NCI-H524 (cell line): ENCODE measurements at places on chromosomes 12 and 14.
A peak's percentile ranks its signal among the peaks of the same experiment; 100 is the strongest.

GRCh38 chr14:26527095-26527494 is 70.7 kb downstream of the NOVA1 start:
- no peak for DNase-seq

DNA sequence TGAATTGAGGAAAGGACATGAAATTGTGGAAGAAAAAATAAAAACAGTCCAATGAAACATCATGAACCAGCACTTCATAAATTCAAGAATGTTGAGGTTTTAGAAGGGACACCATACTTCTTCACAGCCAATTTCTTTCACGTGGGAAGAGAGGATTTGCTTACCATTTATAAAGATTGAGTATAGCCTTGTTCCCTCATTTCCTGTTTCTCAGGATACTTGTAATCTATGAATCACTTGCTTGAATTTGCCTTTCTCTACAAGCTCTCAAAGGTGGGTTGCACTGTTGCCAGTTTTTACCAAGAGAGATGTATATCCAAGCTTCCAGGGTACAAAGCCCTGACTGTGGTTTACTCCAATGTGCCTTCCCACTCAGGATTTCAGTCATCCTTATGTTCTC is 116.1 kb downstream of the DUSP6 start:
- no peak for DNase-seq

GRCh38 chr14:64196814-64197411 is 97.3 kb downstream of the ESR2 start:
- peak; percentile 96 for DNase-seq

GRCh38 chr12:62438098-62438692 is 28.4 kb upstream of the MON2 start:
- DNase-seq = peak; percentile 48

DNA sequence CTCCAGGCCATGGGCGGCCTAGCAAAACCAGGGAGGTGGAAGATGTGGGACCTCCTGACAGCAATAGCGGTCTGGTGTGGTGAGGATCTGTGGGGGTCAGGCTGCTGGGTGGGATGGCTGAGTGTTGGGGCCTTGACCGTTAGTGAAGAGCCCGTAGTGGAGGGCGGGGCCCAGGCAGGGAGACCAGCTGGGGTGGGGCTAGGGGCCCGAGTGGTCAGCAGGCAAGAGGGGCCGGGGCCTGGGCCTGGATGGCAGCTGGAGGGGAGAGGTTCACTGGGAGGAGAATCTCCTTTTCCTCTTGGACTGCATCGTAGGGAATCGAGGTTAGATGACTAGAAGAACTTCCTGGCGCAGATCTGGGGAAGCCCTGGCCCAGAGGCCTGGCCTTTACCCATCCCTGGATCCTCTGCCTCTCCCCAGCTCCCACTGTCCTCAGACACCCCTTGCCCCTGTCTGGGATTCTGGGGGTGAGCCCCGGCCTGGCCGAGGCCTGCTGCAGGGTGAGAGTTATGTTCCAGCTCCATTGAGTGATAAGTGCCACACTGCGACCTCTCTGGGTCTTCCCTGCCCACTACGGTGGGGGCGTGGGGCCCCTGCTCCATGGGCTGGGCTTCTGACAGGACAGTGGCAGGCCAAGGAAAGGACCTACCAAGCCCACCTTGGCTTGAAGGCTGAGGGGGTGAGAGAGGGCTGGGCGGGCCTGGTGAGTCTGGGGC is 47.1 kb downstream of the KRT80 start:
- DNase-seq = no peak

DNA sequence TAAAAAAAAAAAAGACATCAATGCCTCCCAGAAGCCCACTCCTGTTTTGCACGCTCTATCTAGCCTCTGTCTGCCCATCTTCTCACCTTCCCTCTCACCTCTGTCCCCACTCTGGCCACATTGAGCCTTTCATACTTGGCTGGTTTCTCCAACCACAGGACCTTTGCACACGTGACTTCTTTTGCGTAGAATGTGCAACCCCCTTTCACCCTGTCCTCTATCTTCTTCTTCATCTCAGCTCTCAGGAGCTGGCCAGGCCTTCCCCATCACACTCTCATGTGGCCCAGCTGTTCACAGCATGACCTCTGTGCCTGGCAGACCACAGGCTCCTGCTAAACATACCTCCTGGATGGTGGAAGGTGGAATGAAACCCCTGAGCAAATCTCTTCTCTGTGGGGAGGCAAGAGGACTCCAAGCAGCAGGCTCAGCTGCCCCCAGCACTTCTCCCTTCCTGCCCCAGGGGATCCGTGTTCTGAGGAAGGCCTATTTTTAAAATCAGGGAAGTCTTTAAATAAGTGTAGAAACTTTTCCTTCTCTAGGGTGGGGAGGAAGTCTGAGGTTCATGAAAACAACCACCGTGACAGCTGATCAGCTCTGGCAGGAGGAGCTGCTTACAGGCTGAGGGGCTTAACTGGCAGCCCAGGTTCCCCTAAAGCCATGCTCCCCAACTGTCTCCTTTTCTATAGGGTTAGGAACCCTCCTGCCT is 11.6 kb downstream of the HVCN1 start:
- no peak for DNase-seq

DNA sequence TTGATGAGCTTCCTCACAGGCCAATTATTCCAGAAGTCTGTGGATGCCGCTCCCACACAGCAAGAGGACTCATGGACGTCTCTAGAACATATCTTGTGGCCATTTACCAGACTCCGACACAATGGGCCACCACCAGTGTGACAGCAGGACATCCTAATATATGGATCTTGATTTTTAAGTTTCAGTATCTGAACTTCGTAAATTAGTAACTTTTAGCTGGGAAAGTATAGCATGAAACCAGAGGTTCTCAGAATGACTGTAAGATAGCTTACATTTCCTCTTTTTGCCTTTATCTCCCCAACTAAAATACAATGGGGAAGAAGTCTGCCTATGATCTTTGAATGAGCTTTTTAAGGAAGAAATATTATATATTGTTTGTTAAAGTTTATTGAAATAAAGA is 87.0 kb downstream of the DNAI7 start:
- DNase-seq = no peak

- no peak for DNase-seq
Measured at GRCh38 chr12:57993834-57994233, 52.5 kb downstream of the ATP23 start.

DNA sequence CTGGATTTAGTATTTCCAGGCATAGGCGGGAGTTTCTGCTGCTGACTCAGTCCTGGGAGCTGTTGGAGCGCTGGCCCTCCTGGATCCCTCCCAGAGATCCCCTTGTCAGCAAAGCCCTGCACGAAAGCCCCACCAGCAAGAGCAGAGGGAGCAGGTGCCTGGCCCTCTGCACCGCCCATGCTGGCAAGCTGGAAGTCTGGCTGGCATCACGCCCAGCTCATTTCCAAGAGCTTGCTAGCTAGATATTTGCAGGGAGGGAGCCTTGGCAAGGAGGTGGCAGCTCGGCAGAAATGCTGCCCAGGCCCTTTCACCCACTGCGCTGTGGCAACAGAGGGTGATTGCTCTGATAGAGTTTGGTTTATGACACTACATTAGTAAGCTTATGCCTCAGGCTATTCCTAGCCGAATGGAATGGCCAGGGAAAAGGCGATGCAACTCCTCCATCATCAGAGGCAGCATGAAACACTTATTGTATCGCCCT is 193.9 kb downstream of the EMP1 start:
- peak; percentile 85 for DNase-seq

GRCh38 chr12:73547421-73547820 is 990.2 kb upstream of the ATXN7L3B start:
- no peak for DNase-seq

- DNase-seq = no peak
Measured at GRCh38 chr12:31233061-31233730, 92.8 kb downstream of the SINHCAF start.

DNA sequence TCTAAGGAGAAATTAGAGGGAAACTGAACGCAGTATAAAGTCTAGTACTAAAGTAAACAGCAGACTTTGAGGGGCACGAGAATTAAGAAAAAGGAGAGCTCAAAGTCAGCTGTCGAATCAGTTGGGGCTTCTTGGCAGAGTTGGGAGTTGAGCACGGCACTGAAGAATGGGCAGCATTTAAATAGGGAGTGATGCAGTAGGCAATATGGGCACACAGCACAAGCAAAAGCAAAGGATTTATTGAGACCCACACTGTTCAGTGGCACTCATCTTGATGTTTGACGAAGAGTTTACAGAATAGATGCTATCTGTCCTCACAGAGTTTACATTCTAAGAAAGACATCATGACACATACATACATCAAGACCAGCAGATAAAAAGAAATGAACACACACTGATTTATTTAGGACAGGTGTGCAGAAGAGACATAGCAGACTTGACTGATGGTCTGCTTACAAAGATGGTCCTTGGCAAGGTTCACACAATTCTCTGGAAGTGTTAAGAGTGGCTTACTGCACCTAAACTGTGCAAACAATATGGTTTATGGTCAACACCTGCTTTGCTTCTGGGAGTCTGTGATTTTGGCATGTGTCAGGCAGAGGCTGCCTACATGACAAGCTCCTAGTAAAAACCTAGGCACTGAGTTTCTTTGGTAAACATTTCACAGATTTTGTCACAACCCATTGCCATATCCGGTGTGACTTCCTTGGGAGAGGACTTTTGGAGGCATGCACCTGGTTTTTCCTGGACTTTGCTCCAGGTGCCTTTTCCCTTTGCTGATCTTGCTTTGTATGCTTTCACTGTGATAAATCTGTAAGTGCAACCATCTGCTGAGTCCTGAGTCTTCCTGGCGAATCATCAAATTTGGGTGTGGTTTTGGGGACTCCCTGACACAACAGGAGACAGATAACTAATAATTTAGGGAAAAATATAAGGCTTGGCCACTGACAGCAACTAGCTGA is 26.3 kb downstream of the ALKBH1 start:
- DNase-seq = no peak

- no peak for DNase-seq
Measured at GRCh38 chr12:46830731-46831334, 5.0 kb upstream of the SLC38A4 start.

GRCh38 chr12:23628806-23629205 is 320.7 kb downstream of the SOX5 start:
- no peak for DNase-seq
